ENCODE measurements at places on chromosomes 16 and 17.

DNA sequence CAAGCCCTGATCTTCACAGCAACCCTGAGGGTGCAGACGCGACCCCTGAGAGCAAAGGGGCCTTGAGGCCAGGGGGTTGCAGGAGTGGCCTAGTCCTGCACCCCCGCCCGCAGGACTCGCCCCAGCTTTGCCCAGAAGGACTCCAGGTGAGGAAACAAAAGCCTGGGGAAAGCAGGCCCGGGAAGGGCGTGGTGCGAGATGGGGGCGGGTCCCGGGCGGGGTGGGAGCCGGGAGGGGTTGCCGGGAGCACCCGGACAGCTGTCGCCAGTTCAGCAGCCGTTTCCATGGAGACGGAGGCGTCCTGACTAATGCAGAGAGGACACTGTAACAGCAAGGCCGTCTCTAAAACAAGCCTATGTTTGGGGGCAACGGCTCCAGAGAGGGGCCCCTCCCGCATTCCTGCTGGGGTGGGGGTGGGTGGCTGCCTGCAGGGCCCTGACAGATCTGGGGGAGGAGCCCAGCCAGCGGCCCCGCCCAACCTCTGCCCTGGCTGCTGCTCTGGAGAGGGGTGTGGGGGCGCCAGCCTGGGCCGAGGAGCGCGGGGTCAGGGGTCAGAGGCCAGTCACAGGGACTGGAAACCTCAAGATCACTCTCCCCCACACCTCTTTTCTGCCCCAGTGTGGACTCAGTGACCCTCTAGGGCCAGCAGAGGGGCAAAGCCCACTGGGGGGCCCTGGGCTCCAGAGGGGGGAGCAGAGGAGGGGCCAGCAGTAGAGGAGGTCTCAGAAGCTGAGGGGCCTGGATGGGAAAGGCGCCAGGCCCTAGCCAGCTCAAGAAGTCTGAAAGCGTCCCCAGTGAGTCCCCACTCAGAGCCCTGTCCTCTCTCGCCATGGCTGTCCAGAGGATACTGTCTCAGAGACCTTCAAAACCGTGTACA lies 3.1 kb upstream of the TPPP3 start:
- no peak for DNase-seq

GRCh38 chr16:69579783-69580481 lies 14.2 kb downstream of the NFAT5 start:
- no peak for DNase-seq

DNA sequence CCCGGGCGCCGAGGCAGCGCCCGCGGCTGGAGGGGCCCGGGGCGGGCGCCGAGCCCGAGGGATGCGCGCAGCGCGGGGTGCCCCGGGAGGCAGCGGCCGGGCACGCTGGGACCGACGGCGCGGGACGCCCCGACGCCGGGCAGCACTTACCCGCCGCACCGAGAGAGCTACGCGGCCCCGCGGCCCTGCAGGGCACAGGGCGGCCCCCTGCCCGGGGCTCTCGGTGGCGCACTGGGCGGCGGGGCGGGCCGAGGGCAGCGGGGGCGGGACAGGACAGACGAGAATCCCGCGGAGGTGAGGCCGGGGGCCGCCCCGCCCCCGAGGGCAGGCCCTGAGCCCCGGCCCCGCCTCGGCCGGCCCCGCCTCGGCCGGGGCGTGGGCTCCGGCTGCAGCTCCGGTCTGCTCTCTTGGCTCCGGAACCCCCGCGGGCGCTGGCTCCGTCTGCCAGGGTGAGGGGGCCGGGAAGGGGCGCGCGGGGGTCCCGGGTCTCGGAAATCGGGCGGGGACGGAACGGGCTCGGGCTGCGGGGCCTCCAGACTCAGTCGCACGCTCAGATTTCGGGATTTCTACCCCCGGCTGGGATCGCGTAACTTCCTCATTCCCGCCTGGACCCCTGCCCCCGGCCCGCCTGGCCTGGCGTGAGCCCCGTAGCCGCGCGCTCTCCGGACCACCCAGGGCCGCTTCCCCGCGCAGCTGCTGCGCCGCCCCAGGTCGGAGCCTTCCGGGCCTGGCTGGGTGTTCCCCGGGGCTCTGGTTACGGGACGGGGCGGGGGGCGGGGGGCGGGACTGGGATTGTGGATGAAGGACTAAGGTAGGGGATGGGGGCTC lies at the start of gene PLD2:
PLD2 (plus strand) TSS at position 376 of the 828 bp plus-strand sequence. CDS start 621 bp downstream, outside the sequence.
- DNase-seq = peak; percentile 41

DNA sequence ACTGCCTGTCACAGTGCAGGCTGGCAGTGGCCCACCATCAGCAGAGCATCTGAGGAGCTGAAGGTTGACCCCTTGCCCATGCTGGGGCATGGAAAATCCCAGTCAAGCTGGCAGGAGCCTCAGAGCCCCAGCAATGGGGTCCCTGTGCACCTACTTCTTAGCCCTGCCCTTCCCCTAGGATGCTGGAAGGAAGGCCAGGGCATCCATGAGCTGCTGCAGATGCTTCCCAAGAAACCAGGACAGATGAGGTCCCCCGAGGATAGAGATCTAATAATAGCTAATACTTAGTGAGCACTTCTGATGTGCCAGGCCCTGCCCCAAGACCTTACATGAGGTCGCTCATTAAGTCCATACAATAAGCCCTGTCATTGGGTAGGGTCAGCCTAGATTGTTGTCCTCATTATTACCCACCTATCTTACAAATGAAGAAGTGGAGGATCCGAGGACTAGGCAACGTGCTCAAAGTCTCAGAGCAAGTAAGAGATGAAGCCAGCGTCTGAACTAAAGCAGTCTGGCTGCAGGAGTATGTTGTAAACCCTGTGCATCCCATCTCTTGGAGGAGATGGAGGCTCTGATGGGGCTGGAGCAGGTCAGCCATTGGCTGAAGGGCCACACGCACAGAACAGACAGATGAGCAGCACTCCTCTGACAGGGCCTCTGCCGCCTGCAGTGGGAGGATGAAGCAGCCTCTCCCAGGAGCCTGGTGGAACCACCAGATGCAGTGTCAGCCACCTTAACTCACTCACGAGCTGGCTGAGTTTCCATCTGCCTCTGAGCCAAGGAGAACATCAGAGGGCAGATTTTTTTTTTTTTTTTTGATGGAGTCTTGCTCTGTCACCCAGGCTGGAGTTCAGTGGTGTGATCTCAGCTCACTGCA lies 175.4 kb downstream of the WSCD1 start:
- no peak for DNase-seq

GRCh38 chr16:79909571-79909970 lies 309.0 kb upstream of the MAF start:
- no peak for DNase-seq

DNA sequence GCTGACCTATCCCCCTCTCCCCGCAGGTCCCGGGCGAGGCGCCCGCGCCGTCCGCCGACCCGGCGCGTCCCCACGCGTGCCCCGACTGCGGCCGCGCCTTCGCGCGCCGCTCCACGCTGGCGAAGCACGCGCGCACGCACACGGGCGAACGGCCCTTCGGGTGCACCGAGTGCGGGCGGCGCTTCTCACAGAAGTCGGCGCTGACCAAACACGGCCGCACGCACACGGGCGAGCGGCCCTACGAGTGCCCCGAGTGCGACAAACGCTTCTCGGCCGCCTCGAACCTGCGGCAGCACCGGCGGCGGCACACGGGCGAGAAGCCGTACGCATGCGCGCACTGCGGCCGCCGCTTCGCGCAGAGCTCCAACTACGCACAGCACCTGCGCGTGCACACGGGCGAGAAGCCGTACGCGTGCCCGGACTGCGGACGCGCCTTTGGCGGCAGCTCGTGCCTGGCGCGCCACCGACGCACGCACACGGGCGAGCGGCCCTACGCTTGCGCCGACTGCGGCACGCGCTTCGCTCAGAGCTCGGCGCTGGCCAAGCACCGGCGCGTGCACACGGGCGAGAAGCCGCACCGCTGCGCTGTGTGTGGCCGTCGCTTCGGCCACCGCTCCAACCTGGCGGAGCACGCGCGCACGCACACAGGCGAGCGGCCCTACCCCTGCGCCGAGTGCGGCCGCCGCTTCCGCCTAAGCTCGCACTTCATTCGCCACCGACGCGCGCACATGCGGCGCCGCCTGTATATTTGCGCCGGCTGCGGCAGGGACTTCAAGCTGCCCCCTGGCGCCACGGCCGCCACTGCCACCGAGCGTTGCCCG lies 10.3 kb downstream of the ZNF771 start:
- peak; percentile 86 for DNase-seq

- DNase-seq = no peak
These were observed 59.4 kb downstream of the EFCAB5 start for GRCh38 chr17:30000755-30001257.

- no peak for DNase-seq
These were observed 5.0 kb upstream of the SALL1 start for GRCh38 chr16:51155820-51156806.

DNA sequence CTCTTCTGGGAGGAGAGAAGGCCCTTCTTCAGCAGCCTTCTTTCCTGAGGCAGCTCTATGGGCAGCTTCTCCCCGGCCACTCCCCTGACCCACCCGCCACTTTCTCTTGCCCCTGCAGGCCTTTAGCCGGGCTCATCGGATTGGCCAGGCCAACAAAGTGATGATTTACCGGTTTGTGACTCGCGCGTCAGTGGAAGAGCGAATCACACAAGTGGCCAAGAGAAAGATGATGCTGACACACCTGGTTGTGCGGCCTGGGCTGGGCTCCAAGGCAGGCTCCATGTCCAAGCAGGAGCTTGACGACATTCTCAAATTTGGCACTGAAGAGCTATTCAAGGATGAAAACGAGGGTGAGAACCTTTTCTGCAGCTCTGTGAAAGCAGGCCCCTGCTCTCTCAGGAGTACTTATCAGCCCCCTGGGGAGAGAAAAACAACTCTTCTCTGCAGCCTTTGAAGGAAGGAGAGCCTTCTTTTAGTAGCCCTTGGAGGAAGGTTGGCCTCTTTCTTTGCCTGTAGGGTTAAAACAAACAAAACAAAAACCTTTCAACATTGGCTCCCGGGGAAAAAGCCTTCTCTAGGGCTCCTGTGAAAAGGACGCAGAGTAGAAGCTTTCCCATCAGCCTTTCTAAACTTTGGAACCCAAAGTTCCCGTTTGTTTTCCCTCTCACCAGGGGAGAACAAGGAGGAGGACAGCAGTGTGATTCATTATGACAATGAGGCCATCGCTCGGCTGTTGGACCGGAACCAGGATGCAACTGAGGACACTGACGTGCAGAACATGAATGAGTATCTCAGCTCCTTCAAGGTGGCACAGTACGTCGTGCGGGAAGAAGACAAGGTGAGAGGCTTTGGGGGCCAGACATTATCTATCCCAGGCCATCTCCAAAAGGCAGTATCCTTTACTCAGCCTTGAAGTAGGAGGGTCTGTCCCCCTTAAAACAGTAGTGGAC lies 12.7 kb downstream of the RNF227 start:
- no peak for DNase-seq

- DNase-seq = no peak
These were observed 2.0 kb downstream of the UBALD2 start for GRCh38 chr17:76267051-76267576.

- DNase-seq = no peak
These were observed 763.6 kb downstream of the CDH11 start for GRCh38 chr16:64358291-64358690.

GRCh38 chr16:31703526-31704128 lies 170.0 kb upstream of the ZNF267 start:
- DNase-seq = no peak

GRCh38 chr17:45029758-45030423 lies 21.5 kb downstream of the DCAKD start:
- no peak for DNase-seq

- DNase-seq = no peak
These were observed 19.5 kb downstream of the USP7 start for GRCh38 chr16:8943966-8944759.

GRCh38 chr17:80349151-80349651 lies 65.8 kb upstream of the ENDOV start:
- peak; percentile 7 for DNase-seq

- DNase-seq = no peak
These were observed 117.6 kb upstream of the ZNF750 start for GRCh38 chr17:82957469-82957795.

DNA sequence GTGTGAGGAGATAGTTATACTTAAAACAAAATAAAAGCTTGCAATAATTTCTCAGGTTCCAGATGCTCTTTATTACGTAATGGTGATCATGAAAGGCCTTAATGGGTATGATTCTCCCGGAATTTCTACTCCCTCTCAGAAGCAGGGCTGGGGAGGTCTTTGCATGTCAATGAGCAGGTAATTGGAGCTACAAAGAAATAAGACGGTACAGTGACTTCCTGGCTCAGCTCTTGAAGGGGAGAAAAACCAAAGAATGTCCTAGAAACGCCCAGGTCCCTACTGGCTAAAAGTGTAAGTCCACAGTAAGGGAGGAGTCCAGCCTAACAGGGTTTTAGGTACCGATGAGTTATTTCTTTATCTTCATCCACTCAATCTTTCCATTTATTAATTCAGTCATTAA lies 390.9 kb downstream of the TMEM114 start:
- DNase-seq = no peak

DNA sequence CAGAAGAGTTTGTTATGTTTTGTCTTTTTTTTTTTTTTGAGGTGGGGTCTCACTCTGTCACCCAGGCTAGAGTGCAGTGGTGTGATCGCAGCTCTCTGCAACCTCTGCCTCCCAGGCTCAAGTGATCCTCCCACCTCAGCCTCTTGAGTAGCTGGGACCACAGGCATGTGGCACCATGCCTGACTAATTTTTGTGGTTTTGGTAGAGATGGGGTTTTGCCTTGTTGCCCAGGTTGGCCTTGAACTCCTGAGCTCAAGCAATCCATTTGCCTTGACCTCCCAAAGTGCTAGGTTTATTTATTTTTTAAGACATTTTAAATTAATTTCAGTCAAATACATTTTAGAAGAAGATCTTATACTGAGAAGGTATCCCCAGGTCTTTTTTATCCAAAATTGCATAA lies 366.7 kb downstream of the KCNJ2 start:
- DNase-seq = no peak

DNA sequence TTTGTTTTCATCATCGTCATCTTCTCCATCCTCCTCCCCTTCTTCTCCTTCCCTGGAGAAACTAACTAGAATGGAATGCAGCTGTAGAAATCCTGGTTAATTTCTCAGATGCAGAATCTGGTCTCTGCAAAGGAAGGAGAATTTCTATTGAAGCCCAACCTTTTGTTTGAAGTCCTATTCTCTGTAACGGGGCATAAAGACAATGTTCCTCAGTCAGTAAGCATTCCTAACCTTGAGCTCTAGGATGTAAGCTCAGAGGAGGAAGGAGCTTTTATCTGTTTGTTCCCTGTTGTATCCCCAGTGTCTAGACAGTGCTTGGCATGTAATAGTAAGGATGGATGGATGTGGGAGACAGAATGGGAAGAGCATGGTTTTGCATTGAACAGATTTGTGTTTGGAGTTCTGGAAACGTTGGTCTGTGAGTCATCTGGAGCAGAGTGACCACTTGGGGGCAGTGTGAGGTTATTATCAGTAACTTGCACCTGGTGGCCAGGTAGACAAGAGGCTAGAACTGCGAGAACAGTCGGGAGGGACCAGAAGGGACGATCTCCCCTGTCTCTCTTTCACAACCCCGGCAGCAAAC lies 363.7 kb downstream of the SNX29 start:
- DNase-seq = no peak

GRCh38 chr17:65197201-65197600 lies 60.0 kb downstream of the RGS9 start:
- DNase-seq = no peak

- DNase-seq = no peak
These were observed 4.4 kb downstream of the STX8 start for GRCh38 chr17:9571201-9571600.

DNA sequence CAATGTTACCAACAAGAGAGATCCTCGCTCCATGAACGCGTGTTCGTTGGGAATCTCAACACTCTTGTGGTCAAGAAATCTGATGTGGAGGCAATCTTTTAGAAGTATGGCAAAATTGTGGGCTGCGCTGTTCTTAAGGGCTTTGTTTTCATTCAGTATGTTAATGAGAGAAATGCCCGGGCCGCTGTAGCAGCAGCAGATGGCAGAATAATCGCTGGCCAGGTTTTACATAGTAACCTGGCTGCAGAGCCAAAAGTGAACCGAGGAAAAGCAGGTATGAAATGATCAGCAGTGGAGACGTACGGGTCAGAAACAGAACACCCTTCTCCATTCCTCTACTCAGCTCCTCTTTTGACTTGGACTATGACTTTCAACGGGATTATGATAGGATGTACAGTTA lies 13.3 kb downstream of the SOCS1 start:
- no peak for DNase-seq

Measured in SW 1271 (cell line).